Small intestine (tissue), 16 donors: ENCODE measurements at places on chromosomes 3 and 15.
A peak's percentile ranks its signal among the peaks of the same experiment; 100 is the strongest.

GRCh38 chr15:28919201-28919635, 33.4 kb downstream of the APBA2 start:
- no peak for DNase-seq

DNA sequence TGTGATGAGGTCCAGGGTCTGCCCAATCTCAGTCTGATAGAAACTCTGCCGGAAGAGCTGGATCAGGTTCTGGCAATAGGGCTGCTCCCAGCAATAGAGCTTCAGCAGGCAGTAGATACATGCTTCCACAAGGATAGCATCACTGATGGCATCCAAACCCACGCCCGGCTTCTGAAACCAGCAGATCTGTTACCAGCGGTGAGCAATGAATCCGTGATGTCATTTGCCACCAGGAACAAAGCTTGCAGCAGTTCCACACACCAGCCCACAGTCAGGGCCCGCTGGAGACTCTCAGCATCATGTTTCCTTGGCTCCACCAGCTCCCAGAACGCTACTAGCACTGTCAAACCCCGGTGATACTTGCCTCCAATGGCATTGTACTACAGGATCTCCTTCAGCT, 19.3 kb upstream of the TTBK2 start:
- DNase-seq = no peak

DNA sequence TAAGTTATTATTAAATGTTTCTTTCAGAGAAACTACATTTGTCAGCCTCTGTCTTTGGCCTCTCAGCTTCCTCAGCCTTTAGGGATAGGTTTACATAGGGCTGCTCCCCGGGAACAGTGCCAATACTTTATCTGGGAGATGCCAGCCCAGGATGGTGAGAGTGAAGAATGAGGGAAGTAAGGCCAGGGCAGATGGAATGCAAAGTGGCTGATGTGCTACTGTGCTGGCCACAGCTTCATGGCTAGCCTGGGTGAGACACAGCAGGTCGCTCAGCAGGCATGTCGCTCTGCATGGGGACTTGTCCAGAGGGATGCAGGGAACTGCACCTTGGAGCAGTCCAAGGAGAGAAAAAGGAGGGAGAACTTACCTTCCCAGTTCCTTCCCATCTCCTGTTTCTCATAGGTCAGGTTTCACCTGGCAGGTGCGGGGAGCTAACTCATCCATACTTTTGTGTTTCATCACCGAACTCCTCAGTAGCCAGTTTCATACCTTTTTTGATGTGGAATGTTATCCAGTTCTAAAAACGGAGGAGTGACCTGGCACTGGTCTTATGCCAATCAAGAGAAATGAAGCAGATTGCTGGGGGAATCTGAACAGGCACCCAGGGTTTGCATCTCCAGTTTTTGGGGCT, 30.9 kb upstream of the C15orf39 start:
- DNase-seq = no peak

DNA sequence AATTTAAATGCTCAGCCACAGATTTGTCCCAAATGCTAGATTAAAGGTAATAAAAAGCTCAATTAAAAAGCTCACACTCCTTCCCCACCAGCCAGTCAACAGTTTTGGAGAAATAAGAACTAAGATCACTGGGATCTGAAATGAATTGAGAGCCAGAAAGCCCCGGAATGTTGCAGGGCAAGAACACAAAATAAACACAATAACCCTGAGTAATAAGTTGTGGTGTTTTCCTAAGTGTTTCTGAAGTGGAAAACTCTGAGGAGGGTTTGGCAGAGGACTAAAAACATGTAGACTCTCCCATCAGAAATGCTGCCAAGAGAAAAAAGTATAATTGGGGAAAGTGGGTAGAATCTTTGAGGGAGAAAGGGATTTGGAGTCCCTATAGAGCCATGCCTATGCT, 127.8 kb downstream of the ABI3BP start:
- no peak for DNase-seq

DNA sequence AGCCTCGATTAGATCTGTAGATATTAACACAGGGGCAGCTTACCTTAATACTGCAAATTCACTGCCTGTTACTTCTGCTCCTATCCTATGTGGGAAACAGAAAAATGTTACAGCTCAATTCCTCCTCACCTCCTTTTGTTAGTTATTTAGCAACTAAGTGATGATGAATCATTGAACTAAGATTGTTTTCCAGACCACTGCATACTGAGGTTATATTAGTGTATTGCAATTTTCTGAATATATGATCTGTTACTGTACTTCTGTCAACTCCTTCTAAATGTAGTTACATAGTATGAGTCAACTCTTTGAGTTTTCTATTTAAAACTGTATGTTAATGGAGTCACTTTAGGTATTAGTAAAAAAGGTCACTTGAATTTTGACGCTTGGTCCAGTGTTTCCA, 331.5 kb upstream of the SLCO3A1 start:
- no peak for DNase-seq

GRCh38 chr3:105422645-105423044, 55.9 kb downstream of the ALCAM start:
- no peak for DNase-seq

DNA sequence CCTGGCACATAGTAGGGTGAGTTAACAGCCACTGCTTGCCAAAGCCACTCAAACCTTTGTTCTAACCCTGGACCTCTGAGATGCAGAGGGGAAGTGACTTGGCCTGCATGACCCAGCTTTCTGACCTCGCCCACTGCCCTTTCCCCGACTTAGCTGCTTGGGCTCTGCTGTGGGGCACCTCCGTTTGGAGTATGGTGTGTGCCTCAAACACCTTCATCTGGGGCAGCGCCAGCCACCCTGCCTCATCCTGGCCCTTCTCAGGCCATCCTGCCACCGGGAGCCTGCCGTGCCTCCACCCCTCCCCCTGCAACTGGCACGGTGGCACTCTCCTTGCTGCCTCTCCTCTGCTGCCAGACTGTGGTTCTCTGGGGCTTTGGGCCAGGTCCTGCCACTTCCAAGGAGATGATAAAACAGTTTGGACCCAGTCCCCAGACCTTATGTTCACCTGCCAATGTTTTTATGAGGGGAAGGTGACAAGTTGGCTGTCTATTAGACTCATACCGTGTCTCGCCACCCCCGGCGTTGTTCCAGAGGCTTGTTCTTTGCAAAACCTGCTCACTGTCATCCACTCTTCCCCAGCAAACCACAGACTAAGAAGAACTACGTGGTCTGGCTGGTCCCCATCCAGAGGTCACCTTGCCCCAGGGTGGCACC, 32.2 kb downstream of the SLC6A6 start:
- DNase-seq = peak; percentile 52
